ENCODE measurements at places on chromosomes 1 and 21.

GRCh38 chr1:232600424-232601258 is 29.3 kb downstream of the SIPA1L2 start:
- DNase-seq, result no peak

- DNase-seq, result no peak
These were observed 63.1 kb downstream of the MATN1 start for GRCh38 chr1:30660241-30660640.

GRCh38 chr1:235229868-235230267 is 68.8 kb upstream of the RBM34 start:
- no peak for DNase-seq

DNA sequence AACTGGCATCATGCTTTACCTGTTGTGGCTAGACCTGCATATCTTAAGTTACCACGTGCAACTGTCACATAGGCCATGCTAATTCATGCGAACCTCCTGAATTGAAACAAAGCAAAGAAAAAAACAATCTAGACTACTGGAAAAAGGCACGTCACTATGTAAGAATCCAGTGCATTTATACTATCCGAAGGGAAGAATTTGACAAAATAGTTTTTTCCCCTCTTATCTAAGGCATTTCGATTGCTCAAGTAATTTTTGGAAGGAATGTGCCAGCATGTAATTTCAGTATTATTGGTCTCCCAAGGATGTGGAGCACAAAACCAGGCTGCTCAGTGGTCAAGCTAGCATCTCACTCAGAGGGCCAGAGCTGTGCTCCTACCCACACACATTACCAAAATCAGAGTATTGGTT is 31.5 kb upstream of the C1orf198 start:
- DNase-seq, result no peak

DNA sequence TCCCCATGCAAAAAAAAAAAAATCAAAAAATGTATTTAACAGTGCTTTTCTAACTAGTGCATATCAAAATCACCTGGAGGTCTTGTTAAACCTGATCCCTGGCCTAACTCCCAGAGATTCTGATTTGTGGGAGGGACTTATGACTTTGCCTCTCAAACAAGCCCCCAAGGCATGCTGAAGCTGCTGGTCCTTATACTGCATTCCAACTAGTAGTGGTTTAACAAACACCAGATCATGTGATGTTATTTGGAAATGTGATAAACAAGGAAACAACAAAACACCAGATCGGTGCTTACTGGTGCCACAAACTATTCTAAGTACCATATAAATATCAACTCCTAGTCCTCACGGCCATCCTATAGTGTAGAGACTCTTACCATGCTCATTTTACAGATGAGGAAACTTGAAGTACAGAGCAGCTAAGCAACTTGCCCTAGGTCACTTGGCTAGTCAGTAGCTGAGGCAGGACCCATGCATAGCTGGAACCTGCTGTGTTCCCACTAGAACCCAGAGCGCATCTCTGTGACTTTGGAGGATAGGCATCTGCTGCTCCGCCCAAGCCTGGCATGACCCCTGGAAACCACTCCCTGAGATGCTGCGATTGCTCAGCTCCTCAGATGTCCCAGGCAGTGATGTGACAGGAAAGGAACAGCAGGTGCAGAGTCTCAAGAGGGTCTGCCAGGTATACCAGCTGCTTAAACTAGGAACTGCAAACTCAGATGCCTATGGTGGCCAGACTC is 38.1 kb downstream of the SOX13 start:
- DNase-seq, result no peak

- DNase-seq, result no peak
These were observed 5.4 kb downstream of the NPR1 start for GRCh38 chr1:153683854-153684253.

DNA sequence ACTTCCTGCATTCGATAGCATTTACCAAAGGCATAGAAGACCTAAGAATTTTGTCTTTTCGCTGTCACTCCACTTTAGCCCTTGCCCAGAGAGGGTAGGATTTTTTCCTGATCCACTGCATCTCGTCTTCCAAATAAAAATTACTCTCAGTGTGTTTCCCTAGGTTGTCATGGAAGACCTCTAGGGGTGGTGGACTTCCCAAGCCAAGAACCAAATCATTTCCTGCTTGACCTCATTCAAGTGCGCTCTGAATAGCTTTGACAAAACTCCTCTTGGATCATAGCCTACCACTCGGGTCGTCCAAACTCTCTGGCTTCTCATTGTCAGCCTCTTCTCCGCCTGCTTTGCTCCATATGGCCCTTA is 431 bp upstream of the C1orf52 start:
- no peak for DNase-seq

DNA sequence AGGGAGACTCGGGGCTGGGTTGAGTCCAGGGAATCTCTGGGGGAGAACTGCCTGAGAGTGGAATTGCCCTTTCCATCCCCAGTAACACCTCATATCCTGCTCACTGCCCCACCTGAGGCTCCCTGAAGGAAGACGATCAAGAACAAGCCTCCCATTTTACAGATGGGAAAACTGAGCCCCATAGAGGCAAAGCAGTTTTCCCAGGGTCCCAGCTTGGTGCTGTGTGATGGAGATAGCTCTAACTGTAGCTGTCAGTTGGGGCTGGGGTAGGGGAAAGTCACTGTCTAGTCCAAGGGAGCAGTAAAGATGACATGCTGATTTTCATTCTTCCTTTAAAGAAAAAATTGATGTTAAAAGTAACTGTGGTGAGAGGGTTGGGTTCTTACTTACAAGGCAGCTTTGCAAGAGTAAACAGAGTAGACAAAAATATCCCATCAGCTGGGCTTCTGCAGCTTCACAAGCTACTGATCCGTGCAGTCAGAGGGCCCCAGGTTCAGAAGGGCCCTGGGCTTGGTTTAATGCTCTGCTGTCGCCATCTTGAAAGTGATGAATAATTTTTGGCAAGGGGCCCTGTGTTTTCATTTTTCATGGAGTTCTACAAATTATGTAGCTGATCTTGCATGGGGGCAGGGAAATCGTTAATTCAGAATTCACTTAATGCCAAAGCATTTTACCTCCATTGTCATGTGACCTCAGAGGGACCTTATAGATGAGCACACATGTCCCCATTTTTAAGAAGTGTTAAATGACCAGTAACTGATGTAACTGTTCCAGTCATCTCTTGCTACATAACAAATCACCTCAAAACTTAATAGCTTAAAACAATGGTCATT is 17.6 kb upstream of the TNFRSF1B start:
- no peak for DNase-seq

DNA sequence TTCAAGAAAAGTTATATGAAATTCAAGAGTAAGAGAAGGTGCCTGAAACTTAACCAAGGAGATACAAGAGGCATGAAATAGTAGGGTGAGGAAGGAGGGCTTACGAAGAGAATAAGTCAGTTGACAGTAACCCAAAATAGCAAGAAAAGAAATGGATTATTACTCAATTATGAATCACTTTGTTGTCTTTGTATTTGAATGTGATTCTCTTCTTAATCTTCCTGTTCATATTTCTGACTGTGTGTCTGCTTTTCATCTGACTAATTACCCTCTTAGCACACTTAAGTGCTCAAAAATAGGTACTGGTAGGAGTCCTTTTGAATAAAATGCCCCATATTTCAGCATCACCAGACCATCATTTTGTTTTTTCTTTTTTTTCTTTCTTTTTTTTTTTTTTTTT is 39.4 kb downstream of the GLMN start:
- DNase-seq, result no peak

GRCh38 chr1:106276871-106277270 is 779.6 kb upstream of the PRMT6 start:
- no peak for DNase-seq

DNA sequence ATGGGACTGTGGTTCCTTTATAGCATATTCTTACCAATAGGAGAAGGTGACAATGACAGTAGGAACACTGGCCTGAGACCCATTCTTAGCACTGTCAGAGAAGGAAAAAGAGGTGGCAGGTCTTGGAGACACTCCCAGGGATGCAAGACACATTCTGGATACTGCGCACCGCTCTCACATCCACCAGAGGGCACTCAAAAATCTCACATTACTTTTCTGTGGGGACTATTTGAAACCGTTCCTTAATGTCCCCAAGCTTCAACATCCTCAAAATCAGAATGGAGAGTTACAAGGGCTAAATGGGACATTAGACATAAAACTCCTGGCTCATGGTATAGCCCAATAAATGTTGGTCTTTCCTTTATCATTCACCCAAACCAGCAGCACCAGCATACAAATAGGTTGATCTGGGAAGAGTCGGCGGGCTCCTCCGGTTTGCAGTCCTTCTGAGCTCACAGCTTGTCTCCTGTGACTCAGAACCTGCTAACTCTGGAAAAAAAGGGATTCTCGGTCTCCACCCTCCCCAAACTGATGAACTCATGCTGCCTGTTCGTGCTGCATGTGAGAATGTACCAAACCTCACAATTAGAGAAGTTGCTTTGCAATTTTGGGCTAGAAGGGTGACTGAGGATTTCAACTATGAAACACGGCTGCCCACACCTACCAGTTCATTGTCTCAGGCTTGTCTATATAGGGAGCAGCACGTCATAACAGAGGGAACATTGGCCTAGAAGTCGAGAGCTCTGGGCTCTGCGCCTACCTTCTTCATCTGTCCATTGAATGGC is 40.2 kb downstream of the IL12RB2 start:
- no peak for DNase-seq

GRCh38 chr1:93554883-93555872 is 107.3 kb downstream of the FNBP1L start:
- DNase-seq, result no peak

DNA sequence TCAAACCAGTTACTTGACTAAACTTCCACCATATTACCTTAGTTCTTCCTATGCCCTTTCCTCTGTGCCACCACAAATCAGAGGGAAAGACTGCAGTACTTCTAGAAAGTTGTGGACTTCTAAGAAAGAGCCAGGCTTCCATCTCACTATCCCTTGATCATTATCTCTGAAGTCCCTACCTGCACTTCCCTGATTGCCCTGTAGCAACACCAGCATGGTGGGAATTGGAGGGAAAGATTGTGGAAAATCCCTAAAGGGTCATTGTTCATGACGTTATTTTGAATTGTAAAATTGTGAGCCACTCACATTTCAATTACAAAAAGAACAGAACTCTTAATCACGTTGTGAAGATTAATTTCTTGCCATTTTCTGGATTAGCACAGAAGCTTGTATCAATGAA is 23.4 kb upstream of the KIAA1614 start:
- no peak for DNase-seq

DNA sequence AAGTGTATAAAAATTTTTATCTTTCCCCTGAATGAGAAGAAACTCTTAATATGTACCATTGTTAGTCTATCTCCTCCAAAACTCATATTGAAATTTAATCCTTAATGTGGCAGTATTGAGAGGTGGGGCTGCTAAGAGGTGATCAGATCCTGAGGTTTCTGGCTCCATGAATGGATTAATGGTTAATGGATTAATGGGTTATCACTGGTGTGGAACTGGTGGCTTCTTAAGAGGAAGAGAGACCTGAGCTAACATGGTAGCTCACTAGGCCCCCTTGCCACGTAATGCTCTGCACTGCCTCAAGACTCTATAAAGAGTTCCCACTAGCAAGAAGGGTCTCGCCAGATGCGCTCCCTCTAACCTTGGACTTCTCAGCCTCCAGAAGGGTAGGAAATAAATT is 70.6 kb upstream of the ZBTB18 start:
- DNase-seq, result no peak

GRCh38 chr21:42617486-42617885 is 35.9 kb upstream of the PDE9A start:
- DNase-seq, result no peak

GRCh38 chr1:223140611-223141405 is 2.2 kb downstream of the TLR5 start:
- no peak for DNase-seq

- no peak for DNase-seq
These were observed 50.7 kb downstream of the UMODL1 start for GRCh38 chr21:42121794-42122193.

GRCh38 chr1:175771289-175771688 is 27.9 kb upstream of the TNR start:
- no peak for DNase-seq

DNA sequence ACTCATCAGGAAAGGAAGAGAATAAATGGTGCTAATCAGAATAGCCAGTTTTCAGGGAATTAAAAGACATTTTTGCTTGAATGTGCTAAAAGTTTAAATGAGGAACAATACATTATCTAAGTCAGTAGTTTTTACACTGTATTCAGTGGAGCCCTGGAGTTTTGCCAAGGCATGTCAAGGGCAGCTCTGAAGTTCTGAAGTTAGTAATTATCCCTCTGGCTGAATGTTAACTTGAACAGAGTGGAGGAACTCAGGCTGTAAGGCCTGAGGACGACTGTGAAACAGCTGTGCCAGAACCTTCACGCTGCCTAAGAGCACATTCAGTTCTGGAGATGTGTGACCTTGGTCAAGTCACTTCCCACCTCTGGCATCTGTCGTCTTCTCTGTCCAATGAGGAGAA is 68.1 kb downstream of the EDEM3 start:
- DNase-seq, result no peak

- no peak for DNase-seq
These were observed 615 bp downstream of the KRTAP10-5 start for GRCh38 chr21:44579833-44580144.

DNA sequence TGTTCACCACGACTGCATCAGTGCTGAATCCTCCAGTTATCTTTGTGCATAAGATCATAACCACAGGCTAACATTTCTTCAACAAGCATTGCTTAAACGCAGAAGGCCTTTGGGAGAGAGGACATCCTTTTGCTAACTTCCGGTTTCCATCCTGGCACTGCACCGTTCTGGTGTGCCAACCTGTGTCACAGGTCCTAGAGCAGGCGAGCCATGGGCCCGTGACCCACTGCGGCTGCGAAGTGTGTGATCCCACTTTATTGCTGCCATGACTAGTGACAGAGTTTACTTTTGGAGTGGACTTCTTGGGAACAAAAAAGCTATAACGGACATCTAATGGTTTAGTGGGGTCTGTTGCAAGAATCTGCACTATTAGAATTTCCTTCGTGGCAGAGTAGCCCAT is 42.9 kb downstream of the ADAMTS5 start:
- no peak for DNase-seq

GRCh38 chr1:8560611-8561544 is 243.0 kb downstream of the SLC45A1 start:
- no peak for DNase-seq

DNA sequence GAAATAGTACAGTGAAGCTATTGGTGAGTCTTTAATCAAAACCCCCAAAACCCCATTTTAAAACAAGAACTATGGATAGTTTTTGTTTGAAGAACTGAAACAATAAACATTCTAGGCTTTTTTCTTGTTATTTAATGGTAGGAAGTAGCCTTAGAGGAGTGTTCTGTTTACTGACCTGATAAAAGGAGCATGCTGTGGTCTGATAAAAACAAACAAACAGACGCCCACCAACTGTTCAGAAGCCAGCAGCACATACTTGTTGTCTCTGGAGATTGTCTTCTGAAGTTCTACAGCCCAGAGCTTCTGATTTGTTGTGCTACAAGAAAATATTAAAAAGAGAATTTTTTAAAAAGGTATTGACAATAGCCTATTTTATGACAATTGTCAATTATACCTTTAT is 54.1 kb upstream of the CFAP298 start:
- no peak for DNase-seq
